ENCODE measurements at places on chromosomes 2 and 18. TPM values are rescaled to one million over a fixed set of nuclear protein-coding genes. Genes with fewer than 3 reads are reported as not detected.

CRACDL gene
- 1.9 TPM for total RNA-seq

CNGA3 gene
- total RNA-seq, result not detected

PER2 gene
- total RNA-seq, result 14.2 TPM

IL1RN gene
- 1.6 TPM for total RNA-seq

ELOA2 gene
- not detected for total RNA-seq

SEMA4F gene
- 27.6 TPM for total RNA-seq

DHRS9 gene
- 4.8 TPM for total RNA-seq

VWA3B gene
- not detected for total RNA-seq

UGT1A10 gene
- 0.41 TPM for total RNA-seq

SKOR2 gene
- total RNA-seq, result not detected

LINC00305 gene
- not detected for total RNA-seq

RGPD4 gene
- total RNA-seq, result not detected

EPG5 gene
- total RNA-seq, result 46.0 TPM

ANKRD30BL gene
- not detected for total RNA-seq

MYO1B gene
- 74.7 TPM for total RNA-seq

SPATS2L gene
- 90.3 TPM for total RNA-seq

RIT2 gene
- not detected for total RNA-seq

NGEF gene
- 0.81 TPM for total RNA-seq

ASB18 gene
- not detected for total RNA-seq

CCDC85A gene
- 3.7 TPM for total RNA-seq

SERPINB10 gene
- not detected for total RNA-seq

CPO gene
- not detected for total RNA-seq

RNF125 gene
- total RNA-seq, result 2.2 TPM

All from thoracic aorta (tissue), 2 donors.